ENCODE measurements at places on chromosomes 13 and 19.

- no peak for DNase-seq
These were observed 7.5 kb upstream of the OR10H5 start for GRCh38 chr19:15779756-15780476.

- DNase-seq, result no peak
These were observed 120.0 kb downstream of the CYSLTR2 start for GRCh38 chr13:48773531-48774275.

DNA sequence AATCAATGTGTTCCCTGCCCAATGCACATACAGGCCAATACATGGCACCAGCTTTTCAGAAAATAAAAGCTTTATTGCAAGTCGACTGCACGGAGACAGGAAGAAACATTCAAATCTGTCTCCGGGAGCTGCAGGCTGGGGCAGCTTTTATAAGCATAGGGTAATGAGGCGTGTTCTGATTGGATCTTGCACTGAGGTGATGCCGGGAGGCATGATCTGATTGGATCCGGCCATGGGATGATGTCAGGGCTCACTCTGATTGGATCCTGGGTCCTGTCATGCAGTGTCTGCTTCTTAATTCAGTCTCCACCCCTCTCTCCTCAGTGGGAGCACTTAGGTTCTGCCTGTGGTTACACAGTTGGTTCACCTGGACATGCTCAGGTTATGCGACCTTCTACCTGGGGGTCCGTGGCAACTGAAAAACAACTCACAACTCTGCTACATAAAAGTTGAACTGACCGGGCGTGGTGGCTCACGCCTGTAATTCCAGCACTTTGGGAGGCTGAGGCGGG, 11.8 kb upstream of the FBN3 start:
- DNase-seq, result no peak

DNA sequence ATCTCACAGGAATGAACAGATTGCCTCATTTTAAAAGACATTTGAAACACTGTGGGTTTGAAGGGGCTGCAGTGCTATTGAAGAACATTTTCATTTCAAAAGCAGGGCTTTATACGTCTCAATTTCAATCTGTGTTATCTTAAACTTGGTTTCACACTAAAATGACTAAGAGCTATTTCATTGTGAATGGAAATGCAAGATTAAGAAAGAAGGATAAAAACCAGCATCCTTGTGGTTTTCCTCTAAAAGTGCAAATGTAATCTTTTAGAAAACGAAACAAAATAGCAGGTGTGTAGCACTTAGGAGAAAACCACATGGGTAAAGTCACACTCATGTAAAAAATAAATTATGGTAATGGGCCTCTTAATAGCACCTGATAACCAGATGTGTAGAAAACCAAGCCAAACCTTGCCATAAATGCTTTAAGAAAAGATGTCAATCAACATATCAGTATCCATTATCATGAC, 397.7 kb downstream of the GPC6 start:
- DNase-seq, result no peak

- DNase-seq, result no peak
These were observed 5.8 kb upstream of the FLT3LG start for GRCh38 chr19:49468199-49468598.

Data from stimulated activated CD8-positive, alpha-beta memory T cell treated with anti-CD3 and anti-CD28 coated beads, Interleukin-7, amount 100 ng/mL, for 48 hours (primary cell).